ENCODE measurements at places on chromosomes 11 and 22.

GRCh38 chr11:69700278-69701140, 3.3 kb downstream of the FGF19 start:
- no peak for DNase-seq

DNA sequence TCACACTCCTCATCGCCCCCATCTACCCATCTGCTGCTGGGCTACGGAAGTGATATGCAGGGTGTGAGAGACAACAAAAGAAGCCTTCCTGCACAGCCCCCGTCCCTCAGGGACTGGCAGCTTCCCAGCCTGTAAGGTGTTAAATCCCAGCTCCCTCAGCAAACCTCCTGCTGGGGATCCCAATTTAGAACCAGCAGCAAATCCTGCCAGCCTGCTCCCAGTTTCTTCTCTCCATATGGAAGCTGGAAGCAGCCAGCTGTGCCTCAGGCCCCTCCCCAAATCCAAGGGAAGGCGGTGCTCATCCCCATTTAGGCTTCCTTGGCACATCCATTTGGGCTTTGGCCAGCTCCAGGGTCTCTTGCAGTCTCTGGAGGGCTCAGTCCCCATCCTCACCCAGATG, 47.5 kb downstream of the PAMR1 start:
- no peak for DNase-seq

DNA sequence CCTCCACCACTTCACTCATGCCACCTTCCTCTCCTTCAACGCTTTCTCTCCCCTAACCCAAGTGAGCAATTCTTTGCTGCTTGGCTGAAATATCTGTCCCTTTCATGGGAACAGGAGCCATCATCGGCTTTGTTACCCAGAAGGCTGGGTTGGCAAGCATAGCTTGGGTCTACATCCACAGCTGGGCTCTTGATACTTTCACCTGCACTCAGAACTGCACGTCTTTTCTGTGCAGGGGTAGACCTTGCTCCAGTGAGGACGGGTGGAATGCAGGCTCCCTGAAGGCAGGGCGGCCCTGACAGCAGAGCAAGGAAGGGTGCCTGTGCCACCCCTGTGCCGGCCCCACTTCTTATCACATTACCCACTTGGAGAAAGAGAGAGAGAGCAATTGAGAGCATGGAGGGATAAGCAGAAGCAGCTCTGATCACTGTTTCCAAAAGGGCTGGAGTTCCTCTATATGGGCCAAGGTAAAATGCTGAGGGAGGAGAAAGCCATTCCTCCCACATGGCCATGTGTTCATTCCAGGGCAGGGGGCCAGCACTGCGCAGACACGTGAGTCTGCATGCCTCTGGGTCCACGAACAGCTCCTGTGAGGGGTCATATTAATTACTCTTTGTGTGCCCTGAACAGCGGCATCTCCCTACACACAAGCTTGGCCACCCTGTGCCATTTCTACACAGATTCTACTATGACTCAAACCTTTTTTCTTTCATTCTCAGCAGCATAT, 181.8 kb downstream of the BUD13 start:
- no peak for DNase-seq

- no peak for DNase-seq
Measured at GRCh38 chr22:33492210-33492651, 428.0 kb downstream of the LARGE1 start.

DNA sequence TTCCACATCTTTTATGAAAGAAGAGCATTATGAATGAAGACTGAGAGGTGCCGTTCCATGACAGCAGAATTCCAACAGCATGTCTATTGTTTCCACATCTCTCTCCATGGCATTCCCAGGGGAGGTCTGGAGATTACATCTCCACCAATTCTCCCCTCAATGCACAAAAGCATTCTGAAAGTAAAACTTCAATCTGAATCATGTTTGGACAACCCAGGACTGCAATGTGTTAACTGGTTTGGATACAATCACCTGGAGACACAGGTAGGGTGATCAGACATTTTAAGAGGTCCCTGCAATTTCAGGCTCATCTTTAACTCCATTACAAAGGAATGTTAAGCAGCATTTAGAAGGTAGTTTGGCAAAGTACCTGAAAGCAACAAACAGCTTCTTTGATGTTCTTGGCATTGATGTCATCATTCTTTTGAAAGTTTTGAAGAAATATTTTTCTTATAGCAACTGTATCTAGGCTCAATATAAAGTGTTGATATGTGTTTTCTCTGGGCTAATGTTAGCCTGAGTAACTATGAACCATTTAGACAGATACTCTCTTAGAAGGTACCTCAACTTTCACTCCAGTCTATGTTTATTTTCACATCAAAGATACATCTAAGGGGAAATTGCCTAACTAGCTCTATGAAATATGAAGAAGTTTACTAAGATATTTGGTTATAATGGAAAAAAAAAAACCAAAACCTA, 181.4 kb upstream of the MTMR2 start:
- no peak for DNase-seq

DNA sequence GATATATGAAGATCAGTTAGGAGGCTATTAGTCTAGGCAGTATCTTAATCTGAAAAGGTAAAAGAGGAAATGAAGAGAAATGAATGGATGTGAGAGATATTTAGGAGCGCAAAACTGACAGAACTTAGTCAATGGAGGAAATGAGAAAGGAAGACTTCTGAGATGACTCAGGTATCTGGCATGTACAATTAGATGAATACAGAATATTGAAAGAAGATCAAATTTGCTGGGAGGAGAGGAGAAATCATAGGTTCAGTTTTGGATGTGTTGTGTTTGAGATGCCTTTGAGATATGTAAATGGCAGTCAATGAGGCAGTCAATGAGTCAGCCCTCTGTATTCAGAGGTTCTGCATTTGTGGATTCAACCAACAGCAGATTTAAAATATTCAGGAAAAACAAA, 42.9 kb upstream of the GAB2 start:
- no peak for DNase-seq

Data from T-helper 2 cell treated with Interferon-gamma antibody and Interleukin-4, amounts not matched to agents 5 μg/mL and 100 μg/mL, for 36 hours (primary cell).